ENCODE measurements at places on chromosomes 13 and 19.

DNA sequence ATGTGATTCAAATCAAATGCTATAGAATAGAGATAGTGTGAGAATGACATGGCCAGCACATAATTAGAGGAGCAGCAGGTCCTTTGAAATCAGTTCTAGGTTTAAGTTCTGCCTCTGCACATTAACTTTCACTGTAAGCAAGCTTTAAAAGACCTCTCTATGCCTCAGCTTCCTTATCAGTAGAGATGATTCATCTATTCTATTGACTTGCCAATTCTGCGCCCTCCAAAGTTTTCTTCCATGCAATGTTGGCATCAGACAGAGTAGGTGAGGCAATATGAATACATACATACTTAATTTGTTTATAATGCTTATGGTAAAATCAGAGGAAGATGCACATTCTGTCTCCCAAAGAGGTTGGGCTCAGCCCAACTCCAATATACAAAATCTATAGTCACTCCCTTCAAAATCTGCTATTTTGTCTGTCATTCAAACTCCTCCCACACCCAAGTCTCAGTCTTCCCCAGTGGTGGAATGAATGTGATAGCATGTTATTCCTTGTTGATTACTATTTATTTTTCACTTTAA lies 525.5 kb downstream of the RFC3 start:
- DNase-seq = no peak

DNA sequence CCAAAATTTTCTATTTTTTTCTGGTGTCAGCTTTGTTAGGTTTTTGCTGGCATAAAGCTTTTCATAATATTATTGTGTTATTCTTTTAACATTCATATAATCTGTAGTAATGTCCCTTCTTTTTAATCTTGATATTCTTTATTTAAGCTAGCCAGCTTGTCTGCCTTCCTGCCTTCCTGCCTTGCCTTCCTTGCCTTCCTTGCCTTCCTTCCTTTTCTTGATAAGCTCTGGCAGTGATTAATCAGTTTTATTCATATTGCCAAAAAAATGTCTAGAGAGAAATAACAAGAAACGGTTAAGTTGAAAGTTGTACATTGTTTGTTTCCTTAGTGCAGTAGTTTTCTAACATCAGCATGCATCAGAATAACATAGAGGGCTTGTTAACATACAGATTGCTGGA lies 257.5 kb downstream of the MAB21L1 start:
- no peak for DNase-seq

- no peak for DNase-seq
Observed at GRCh38 chr19:15432018-15432494, 13.3 kb upstream of the AKAP8L start.

DNA sequence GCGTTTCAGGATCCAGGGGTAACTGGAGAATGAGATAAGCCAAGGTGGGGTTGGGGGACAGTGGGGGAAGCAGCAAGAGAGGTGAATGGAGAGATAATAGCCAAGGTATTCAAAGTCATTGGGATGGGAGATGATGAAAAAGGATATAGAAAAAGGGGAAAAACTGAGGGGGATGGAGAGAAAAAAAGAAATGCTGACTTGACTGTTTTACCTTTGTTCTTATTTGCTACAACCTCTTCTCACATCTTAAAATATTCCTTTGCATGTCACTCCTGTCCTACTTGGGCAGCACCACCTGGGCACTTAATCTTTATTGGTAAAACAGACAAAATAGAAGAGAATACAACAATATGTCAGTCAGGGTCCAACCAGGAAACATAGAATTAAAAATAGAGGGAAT lies 56.0 kb upstream of the FNDC3A start:
- DNase-seq = no peak

DNA sequence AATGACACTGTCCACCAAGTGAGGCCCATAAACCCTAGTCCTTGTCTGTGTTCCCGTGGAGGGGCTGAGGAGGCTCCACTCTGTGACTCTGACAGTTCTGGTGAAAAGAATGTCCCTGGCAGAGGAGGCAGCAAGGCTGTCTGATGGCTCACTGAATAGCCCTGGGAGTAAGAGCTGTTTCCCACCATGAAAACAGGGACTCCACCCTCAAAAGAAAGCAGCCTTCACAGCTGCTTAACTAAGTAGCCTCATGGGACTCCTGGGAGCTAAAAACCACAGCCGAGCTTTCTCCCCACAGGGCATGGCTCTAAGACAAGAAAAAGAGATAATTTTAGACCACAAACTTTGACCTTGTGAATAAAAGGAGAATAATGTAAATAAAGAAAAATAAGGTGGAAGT lies 135.1 kb upstream of the FRY start:
- no peak for DNase-seq

GRCh38 chr13:59337070-59337469 lies 826.7 kb downstream of the DIAPH3 start:
- DNase-seq = no peak

- DNase-seq = no peak
Observed at GRCh38 chr13:112586334-112586960, 1.5 kb downstream of the TUBGCP3 start.

GRCh38 chr13:114067381-114067885 lies 65.0 kb downstream of the RASA3 start:
- DNase-seq = no peak

- no peak for DNase-seq
Observed at GRCh38 chr19:20414120-20414519, 151.5 kb downstream of the ZNF737 start.

DNA sequence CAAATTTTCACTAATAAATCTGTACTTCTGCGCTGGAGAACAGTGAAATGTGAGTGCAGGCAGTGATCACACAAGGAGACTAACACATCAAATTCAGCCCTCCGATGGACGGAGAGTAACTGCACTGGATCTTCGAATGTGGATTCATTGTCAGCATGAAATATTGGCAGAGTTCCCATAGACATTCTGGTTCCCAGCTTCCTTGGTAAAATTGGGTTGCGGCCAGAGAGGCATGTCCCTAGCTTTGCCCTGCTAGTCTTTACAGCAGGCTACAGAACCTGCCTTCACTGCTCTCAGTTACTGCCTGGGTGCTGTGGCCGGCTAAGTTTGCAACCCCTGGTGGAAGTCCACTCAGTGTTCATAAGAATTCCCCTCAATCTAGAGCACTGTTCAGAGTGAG lies 32.3 kb upstream of the UQCRFS1 start:
- no peak for DNase-seq

DNA sequence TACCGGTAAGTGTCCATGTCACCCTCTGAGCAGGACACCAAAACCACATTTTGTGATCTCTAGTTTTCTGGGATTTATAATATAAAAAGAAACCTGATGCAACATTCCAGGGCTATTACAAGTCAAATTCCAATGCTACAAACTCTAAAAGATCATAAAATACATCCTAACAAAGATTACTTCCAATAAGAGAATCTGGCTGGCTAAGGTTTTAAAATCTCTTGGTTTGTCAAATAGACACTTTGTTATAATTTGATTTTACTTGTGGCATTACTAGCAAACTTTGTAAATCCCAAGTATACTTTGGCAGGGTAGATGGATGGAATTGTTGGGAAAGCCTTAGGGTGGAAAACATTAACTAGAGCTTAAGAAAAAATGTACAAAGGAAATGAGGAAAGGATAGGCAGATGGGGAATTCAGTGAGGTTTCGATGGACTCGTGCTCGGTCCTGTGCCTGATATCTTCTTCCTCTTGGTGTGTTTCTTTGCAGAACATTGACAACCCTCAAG lies 74.0 kb upstream of the POMP start:
- DNase-seq = no peak

GRCh38 chr13:78299832-78300623 lies 303.3 kb downstream of the POU4F1 start:
- no peak for DNase-seq

GRCh38 chr13:111281751-111282311 lies 38.6 kb upstream of the TEX29 start:
- no peak for DNase-seq

DNA sequence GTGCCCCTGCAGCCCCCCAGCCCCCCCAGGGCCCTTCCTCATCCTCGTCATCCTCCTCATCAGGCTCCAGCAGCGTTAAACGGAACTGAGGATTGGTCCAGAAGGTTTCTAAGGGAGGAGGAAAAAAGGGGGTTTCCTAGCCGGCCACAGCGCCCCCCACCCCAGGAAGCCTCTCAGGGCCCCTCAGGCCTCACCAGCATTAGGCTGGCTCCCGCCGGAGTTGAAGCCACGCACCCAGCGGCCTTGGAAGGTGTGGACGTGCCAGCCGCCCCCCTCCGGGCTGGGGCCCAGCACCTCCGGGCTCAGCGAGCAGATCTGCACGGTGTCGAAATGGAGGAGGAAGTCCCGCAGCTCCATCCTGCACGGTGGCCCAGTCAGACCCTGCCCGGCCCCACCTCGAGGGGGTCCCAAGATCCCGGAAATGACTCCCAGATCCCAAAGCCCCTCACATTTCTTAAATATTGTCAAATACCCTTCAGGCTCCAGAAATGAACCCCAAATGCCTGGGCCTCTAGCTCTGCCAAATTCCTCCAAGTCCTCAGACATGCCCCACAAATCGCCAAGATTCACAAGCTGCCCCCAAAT lies 6.9 kb downstream of the CAPN12 start:
- DNase-seq = no peak

GRCh38 chr19:29593869-29594268 lies 12.2 kb upstream of the POP4 start:
- no peak for DNase-seq

DNA sequence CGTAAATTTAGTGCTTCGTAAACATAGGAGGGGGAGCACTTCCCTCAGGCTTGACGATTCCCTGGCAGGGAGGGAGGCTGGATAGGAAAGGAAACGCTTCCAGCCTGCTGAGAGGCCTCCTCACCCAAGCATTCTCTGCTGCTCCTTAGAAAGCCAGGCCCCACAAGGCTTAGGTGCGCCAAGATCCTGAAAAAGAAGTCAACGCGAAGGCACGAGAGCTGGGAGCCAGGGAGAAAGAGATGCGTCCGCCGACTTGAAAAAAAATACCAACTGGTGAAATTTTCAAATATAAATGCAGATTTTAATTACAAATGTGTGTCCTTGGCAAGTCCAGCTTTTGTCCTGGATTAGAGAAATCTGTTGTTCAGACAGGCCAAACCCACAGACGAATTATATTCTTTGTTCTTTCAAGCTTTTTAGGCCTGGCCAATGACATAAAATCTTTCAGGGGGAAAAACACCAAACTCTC lies 64.0 kb downstream of the ALOX5AP start:
- no peak for DNase-seq

DNA sequence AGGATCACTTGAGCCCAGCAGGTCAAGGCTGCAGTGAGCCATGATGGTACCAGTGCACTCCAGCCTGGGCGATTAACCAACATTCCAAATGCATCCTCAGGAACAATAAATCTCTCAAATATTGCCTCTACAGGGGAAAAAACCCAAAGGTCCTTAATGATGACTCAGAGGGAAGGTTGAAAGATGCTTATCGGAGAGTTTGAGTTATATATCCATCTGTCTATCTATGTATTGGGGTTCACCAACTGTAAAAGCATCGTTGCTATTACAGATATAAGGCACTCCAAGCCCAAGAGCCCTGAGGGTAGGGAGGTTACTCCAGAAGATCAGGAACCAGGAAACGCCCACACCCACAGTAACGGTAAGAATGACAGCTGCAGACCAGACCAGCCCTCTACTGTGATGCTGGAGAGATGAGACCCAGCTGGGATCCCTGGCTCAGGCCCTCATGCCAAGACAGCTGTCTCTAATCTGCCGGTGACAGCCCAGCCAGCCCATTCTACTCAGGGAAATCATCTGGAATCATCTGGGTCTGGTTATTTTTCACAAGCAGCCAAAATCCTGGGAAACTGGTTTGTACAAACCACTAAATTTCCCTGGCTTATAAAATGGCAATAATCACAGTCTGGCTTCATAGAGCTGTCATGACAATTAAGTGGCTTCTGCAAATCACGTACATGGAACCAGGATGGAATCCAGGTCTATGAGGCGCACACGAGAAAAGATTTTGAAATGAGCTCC lies 23.8 kb downstream of the TEX101 start:
- no peak for DNase-seq

DNA sequence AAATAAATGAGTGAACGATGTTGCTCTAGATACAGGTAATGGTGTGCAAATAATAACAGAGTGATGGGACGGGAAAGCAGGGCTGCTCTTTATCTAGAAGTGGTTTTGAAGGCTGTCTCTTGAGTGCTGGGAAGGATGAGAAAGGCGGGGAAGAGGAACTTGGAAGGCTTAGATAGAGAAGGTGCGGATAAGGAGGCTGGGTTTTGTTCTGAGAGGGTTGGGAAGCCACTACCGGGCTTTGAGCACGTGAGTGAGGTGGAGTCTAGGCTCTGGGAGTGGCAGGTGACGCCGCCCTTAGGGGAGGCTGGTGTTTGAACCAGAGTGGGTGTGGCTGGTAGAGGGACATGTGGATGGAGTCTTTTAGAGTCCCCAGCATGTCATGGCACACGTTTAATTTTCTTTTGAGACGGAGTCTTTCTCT lies 811 bp downstream of the ARMC6 start:
- DNase-seq = no peak

- no peak for DNase-seq
Observed at GRCh38 chr13:31053091-31053490, 108.6 kb downstream of the HSPH1 start.

DNA sequence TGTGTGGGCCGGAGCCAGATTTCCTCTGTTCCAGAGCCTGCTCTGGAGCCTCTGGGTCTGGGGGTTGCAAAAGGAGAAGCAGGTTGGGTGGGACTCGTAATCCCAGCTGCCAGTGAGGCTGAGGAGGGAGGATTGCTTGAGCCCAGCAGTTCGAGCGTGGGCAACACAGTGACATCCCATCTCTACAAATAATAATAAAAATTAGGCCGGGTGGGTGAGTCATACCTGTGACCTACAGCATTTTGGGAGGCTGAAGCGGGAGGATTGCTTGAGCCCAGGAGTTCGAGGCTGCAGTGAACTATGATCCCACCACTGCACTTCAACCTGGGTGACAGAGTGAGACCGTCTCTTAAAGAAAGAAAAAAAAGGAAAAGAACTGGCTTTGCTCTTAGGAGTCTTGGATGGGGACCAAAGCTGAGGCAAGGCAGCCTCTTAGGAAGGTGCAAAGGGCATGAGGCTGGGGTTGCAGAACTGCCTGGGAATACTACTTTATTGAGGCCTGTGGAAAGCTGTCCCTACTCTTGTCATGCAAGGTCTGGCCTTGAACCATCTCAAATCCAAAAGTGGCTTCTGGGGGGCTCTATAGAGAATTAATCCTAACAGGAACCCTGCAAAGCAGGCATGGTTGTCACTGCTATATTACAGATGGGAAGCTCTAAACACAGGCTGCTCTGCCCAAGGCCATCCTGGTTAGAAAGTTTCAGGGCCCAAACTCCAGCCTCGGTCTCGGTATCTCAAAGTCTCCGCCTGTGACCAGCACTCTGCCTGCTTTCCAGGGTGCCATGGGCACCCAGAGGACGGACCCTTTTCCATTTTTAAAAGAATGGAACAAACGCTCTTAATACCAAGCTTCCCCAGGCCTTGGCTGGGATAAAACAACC lies 880 bp upstream of the C19orf12 start:
- DNase-seq = no peak

- no peak for DNase-seq
Observed at GRCh38 chr13:59677966-59678814, 485.5 kb downstream of the DIAPH3 start.

- no peak for DNase-seq
Observed at GRCh38 chr13:85197431-85197830, 601.8 kb downstream of the SLITRK6 start.

Data from esophagus squamous epithelium (tissue), 5 donors.